ENCODE measurements at places on chromosomes 7 and 10.

DNA sequence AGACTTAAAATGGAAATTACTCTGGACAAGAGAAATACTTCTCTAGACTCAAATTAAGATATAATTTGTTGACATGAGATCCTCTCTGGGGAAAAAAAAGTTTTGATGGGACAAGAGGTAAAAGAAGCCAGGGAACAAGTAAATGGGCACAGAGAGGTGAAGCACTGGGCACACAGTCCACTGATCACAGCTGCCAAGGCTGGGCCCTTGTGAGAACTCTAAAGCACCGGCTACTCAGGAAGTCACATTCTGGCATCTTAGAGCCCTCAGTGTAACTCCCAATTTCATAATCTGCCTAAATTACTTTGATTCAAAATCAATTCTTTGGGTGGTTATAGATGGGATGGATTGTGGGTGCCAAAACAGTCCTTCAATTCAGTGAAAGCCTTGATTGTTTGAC, 123.2 kb upstream of the CACNA2D1 start:
- no peak for DNase-seq

GRCh38 chr10:87867453-87867852, 4.0 kb downstream of the PTEN start:
- no peak for DNase-seq

- DNase-seq, result no peak
Measured at GRCh38 chr7:150787321-150788281, 12.6 kb downstream of the TMEM176B start.

DNA sequence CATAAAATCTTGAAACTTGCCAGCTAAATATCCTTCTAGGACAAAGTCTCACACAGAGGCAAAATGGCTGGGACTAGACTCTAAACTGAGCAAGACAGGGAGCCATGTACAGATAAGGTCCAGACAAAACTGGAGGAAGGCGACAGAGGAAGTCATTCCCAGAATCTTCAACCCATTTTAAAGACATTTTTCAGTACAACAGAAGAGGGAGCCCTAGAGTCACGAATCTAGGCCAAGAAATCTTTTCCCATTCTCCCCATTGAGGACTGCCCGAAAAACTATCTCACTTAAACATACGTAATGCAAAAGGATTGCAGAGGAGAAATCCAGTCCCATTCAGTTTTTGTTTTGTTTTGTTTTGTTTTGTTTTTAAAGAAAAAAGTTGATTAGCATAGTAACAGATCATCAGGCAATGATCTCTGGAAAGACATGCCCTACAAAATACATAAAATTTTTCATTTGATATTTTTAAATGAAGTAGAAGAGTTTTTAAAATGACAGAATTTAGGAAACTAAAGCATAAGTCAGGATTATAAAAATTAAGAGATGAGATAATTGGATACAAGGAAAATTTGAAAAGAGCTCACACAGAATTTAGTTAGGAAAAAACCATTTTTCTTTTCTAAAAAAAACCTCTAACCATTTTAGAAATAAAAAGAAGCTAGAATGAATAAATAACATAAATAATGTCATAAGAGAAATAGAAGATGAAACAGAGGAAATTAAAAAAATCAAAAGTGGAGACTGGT, 16.9 kb upstream of the PRF1 start:
- DNase-seq, result no peak
